ENCODE measurements at places on chromosomes 5 and 9. TPM values are rescaled to one million over a fixed set of nuclear protein-coding genes. Genes with fewer than 3 reads are reported as not detected.

ANXA1 gene
- 52.1 TPM for total RNA-seq

- no peak for DNase-seq
Measured at GRCh38 chr5:88818296-88818695, 64.7 kb downstream of the MEF2C start.

GABRA6 gene
- not detected for total RNA-seq

SLF1 gene
- total RNA-seq, result 7.5 TPM

DNA sequence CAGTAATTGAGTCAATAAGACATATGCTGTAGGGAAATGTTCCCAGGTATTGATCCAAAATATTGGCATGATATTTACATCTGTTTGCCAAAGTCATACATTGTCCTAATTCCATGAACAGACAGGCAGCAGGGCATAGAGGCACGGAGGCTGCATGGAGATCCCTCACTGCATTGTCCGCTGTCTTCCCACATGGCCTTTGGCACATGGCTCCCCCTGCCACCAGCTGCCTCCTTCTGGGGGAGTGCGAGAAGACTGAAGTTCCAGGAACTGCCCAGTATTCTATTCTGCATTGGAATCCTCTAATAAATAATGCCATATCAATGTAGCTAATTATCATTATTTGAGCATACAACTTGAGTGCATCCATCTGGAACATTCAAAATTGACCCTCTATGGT, 269.0 kb downstream of the FBXL7 start:
- no peak for DNase-seq

IRX1 gene
- not detected for total RNA-seq

CD274 gene
- total RNA-seq, result 10.9 TPM

DNA sequence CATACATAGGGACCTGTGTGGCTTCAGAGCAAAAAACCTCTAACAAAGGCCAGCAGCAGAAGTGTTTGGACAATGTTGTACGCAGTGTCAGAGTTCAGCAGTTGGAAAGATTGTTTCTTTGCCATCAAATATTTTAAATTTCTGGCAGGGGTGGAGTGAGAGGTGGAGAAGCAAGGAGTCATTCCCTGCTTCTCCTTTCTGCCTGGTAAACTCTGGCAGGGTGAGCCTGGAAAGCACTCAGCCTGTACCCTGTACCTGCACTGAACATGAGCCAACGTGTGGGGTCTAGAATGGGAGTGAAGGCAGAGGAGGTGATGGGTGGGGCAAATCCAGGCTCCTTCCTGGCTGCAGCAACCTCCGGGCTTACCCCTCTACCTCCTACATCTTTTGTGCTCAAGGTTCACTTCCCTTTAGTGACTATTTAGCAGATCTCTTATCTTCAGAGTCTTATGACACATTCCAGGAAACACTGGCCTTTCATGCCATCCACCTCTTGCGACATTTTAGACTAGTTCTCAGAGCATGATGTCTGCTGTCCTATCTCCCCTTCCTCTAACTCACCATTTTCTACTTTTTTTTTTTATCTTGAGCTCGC, 445.0 kb upstream of the PIK3R1 start:
- DNase-seq, result no peak

DNA sequence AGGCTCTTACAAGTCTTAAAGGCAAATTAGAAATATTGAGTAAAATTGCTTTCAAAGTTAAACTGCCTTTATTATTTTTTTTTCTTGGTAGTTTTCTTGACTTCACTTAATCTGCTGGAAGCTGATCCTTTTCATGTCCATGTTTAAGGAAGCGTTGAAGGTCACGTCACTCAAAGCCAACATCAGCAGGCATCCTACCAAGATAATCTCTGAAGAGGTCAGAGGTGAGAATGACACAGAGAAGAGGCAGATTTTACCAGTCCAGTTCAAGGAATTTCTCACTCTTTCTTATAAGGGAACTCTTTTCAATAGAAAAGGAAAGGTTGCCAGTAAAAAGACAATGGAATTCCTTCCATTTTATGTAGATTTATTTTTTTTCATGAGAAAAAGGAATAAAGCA, 259.8 kb downstream of the ANXA1 start:
- DNase-seq, result no peak

- no peak for DNase-seq
Measured at GRCh38 chr9:92652461-92652860, 17.5 kb downstream of the IPPK start.

DNA sequence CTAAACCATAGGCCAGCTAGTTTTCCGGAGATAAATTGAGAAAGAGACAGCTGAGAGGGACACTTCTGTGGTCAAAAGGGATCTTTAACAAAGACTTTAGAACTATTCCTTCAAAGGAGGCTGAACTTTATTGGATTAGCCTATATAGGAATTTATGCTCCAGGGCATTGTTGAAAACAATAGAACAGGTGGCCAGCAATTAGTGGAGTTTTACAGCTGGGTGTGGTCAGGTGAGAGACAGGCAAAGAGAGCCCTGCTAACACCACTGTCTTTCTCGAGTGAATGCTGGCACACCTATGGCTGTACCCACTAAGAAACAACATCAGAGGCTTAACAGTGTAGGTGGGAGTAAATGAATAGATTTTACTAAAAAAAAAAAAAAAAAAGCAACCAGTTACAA, 16.7 kb upstream of the TLR4 start:
- DNase-seq, result no peak

GRCh38 chr5:178454303-178454702, 135.9 kb downstream of the COL23A1 start:
- DNase-seq, result no peak

DNA sequence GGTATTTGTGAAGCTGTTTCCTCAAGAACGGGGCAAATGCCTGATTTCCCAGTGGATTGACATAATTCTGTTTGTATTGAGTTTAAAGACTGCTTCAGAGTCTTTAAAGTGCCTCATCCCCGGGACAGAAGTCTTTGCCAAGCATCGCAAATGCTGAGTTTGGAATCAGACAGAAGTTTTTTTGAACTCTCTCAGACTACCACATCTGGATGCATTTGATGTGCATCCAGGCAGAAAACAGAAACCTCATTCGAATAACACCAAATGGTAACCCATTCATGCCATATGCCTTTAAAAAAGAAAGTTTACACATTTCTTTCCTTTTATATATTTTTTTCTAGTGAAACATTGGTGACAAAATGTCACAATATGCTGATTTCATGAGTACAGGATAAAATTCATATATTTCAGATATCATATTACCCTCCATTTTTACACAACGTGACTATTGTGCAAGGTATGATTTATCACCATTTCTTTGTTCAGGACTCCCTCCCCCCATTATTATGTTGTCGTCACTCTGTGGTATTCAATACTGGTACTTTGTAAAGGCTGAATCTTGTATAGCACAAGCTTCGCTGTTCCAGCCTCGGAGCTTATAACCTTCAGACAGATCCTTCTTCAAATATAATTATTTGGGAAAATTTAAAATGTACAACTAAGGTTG, 91.1 kb downstream of the ZNF608 start:
- DNase-seq, result no peak

PCDHA1 gene
- not detected for total RNA-seq

- no peak for DNase-seq
Measured at GRCh38 chr9:110065532-110065931, 142.4 kb downstream of the C9orf152 start.

C5orf52 gene
- not detected for total RNA-seq

DNA sequence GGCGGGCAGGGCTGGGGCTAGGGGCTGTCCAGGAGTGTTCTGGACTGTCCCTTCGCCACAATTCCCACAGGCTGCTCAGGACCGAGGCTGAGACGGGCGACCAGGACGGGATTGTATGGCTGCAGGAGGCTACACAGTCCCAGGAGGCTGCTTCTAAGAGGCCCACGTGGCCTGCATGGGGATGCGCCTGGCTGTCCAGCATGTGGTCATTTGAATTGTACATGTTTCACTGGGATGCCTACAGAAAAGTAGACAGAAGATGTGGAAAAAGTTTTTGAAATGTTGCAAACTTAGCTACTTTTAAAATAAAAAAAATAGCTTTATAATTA, 32.6 kb upstream of the SPTLC1 start:
- DNase-seq, result no peak

CYLC2 gene
- total RNA-seq, result not detected

GRCh38 chr5:171596391-171596878, 177.0 kb downstream of the FGF18 start:
- peak; percentile 92 for DNase-seq

- DNase-seq, result no peak
Measured at GRCh38 chr9:77212801-77213200, 35.5 kb downstream of the VPS13A start.

DNA sequence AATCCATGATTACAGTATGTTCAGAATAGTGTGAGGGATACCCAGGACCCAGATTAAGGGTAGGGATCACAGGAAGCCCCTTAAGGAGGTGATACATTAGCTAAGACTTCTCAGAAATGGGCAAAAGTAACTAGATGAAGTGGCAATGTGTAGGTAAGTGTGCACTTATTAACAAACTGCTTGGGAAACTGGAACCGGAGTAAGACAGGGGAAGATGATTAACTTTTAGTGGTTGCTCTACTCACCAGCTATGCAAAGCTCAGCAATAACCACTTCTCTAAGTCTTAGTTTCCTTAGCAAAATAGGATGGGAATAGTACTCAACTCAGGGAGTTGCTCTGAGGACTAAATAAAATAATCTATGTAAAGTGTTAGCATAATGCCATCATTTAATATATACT, 182.2 kb downstream of the MCTP1 start:
- DNase-seq, result no peak

GPX3 gene
- 537 TPM for total RNA-seq

DNA sequence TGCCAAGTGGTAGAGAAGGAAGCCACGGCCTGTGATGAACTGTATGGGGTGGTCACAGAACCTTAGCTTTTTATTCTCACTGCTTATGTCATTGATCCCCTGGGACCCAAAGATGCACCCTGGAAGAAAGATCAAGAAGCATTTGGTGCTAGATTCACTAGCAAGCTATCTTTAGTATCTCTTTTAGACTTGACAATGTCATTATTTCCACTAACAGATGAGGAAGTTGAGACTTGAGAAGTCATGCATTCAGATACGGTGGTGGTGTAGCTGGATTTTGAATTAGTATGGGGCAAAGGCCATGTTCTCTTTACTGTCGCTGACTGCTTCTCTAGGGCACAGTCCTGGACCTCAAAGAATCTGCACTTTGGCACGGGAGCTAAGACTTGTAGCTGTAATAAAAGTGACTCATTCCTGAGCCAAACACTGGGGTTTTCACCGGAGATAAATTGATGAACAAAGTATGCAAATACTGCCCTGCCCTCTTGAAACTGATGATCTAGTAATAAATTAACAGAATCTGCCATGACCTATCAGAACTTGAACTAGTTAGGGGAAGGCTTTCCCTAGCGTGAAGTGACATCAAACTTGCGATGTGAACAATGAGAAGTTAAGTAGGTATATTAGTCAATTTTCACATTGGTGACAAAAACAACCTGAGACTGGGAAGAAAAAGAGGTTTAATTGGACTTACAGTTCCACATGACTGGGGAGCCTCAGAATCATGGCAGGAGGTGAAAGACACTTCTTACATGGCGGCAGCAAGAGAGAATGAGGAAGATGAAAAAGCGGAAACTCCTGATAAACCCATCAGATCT, 5.4 kb downstream of the GDA start:
- DNase-seq, result no peak

COL15A1 gene
- 47.2 TPM for total RNA-seq

ITK gene
- total RNA-seq, result 0.99 TPM

DNA sequence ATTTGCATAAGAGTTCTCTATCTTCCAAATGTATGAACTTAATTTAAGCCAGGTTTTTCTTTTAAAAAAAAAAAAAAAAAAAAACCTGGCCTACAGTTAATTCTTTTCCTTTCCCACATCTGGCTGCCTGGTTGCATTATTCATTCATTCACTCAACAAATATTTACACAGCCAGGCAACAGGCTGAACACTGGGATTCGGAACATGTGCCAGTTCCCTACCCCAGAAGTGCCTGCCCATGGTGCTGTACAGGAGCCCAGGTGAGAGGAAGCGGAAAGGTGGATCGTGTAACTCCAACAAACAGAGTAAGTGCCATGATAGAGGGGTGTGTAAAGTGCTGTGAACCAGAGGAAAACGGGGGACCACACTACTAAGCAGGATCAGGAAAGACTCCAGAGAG, 93.6 kb downstream of the CDK5RAP2 start:
- no peak for DNase-seq

DNA sequence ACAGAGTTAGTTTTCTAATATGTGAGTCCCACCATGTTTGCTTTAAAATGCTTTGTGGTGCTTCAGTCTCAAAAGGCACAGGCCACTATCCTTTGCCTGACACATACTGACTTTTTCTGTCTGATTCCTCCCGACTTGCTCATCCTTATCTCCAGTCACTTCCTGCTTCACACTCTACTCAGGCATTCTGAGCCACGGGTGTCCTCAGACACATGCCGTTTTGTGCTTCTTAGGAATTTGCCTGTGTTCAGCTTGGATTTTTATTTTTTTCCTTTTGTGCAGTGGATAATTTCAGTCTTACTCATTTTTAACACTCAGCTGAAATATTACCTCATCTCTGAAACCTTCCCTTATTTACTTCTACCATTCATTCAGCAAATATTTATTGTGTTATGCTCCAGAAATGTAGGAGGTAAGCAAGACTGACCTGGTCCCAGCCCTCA, 54.1 kb downstream of the MAN2A1 start:
- no peak for DNase-seq

DNA sequence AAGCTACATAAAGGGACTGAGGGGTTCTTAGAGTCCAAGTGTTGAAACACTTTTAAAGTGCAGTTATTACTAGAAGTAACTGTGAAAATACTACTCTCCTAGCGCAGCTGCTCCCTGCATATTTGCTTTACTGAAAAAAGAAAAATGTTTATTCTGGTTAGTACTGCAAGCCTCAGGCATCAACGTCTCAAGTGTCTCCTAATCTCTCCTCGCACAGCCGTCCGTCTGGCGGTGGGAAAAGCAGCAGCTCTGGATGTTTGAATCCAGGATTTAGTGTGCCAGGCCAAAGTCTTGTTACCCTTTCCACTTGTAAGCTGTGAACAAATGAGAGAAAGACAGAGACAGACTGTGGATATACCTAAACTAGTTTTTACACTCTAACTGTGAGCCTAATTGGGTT, 31.1 kb downstream of the RORB start:
- no peak for DNase-seq

FAT2 gene
- not detected for total RNA-seq

DNA sequence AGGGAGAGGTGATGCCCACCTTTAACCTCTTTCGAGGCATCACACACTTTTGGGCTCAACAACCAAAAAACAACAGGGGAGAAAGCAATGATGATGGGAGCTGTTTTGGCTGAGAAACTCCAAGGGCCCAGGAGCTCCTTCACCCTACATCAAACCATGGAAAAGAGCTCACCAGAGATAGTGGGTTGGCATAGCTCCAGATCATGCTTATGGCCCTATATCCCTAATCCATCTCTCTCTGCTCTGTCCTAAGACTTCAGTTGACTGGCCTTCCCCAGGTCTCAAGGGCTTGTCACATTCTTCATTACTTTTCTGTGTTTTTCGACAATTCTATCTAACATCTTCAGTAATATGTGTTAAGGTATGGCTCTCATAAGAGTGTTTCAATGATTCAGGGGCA, 5.7 kb upstream of the CTSL start:
- no peak for DNase-seq

DNA sequence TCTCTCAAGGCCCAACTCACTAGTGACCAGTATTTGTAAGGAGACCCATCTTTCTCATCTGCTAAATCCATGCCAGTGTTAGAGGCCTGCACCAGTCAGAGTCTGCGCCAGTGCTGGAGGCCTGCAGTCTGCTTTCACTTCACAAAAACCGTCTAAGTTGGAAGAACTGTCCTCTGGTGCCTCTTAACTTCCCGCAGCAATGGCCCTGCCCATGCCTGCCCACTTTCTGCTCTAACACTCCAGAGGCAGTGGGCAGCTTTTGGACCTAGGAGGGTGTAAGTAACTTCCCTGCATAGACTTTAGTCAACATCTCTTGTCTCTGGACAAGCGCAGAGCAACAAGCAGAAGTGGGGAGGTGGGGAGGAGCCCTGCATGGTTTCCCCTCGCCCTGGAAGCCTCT, 152.9 kb downstream of the AUH start:
- DNase-seq, result no peak

LAMC3 gene
- 0.07 TPM for total RNA-seq

All from left ventricle myocardium superior (tissue), 1 donor.